ENCODE measurements at places on chromosomes 12 and 14.

- ATAC-seq, result no peak
These were observed 372.2 kb downstream of the RAD51B start for GRCh38 chr14:68191567-68192321.

DNA sequence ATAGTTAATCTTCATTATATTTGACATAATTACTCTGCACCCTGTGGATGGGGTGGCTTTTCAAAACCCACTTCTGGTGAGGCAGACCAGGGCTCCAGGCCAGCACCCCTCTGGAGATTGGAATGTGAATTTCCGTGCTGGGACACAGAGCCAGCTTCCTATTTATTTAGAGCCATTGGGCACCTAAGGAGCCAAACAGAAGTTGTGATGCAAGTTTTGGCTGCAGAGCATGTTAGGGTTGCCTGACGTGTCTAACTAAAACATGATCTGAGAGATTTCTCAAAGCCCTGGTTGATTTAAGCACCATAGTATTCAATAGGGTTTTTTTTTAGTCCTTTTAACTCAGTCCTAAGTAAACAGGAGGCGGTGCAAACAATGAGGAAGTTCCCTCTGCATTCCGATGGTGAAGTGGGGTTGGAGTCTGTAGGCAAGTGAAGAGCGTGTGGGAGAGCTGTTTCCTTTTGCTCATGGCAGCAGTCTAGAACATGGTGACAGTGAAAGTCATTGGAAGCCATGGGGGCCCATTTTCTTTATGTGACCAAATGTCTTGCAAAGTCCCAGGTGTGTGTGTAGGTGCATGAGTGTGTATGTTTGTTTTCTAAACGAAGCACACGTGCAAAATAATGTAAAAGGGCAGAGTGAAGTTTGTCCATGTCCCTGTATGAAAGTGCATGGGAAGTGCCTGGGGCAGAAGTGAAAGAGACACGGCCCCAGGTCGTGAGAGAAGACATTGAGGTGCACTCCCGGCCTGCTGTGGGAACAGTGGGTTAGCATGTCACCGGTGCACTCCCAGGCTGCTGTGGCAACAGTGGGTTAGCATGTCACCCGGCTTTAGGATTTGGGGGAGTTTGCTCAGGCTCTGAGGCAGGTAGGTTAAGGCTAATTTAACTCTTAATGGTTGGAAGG lies 117.7 kb downstream of the PRKCH start:
- ATAC-seq, result peak; percentile 42

DNA sequence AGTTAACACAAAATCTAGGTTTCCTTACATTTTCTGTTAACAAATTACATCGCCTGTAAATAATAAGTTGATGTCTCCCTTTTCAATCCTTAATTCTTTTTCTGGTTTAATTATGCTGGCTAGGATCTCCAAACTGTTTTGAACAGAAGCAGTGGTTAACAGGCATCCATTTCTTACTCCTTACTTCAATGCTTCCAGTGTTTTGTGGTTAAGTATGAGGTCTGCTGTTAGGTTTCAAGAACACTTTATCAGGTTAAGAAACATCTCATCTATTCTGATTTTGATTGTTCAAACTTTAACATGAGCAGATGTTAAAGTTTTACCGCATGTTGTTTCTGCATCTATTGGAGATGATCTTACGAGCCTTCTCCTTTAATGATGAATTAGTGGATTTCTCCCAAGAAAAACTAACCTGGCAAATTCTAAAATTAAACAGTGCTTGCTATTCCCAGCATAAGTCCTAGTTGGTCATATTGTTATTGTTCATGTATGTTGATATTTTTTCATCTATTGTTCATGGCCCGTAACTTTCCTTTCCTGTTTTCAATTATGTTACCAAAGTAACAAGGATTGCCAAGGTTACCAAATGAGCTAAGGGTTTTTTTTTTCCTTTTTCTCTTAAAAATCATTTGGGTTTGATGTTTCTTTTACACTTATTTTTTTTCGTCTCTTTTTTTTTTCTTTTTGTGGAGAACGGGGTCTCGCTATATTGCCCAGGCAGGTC lies 33.4 kb downstream of the POLE start:
- no peak for ATAC-seq

- no peak for ATAC-seq
These were observed 362.6 kb downstream of the BCL11B start for GRCh38 chr14:98909251-98909944.
